ENCODE measurements at places on chromosomes 3 and 15. TPM values are rescaled to one million over a fixed set of nuclear protein-coding genes. Genes with fewer than 3 reads are reported as not detected.

The PODXL2 gene
- total RNA-seq: 24.3 TPM

DNA sequence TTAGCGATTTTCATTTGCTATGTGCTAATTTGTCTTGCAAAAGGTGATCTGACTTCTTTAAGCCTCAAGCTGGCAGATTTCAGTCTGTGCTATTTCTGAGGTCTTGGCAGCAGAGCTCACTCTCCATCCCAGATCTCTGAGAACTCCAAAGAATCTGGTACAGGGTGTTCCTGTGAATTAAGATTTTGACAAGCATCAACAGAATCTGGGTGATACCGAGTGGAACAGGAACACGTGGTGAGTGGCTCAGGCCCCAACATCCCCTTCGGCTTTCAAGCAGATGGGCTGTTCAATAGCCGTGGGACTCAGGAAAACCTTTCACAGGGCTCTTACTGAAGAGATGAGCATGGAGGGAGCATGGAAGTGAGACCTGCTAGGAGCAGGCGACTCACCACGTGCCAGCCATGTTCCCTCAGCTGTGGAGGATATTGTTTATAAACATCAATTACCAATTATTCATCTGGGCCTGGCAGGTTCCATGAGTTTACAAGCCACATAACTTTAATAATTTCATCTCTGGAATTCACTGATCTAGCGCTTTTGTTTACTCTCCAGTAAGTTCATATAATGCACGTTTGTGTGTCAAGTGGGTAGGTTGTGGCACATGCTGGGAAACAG, 103.4 kb upstream of the SELENOK start:
- no peak for DNase-seq

- DNase-seq: no peak
Measured at GRCh38 chr3:55654123-55654760, 167.1 kb upstream of the WNT5A start.

DNA sequence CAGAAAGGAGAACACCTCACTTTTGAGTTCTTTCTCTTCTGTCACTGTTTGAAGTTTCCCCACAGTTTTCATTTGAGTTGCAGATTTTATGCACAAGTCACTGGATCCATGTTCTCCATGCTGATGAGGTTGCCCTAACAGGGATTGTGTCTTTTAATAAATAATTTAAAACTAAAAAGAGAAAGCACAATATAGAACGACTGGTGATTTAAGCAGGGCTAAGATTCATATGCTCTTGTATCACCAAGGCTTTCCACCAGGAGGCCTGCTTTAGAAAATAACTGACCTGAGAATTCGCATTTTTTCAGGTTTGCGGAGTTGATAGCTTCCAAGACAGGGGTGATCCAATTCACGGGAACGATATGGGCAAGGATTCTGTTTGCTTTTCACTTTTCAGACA, 252.0 kb upstream of the VEPH1 start:
- DNase-seq: no peak

DNA sequence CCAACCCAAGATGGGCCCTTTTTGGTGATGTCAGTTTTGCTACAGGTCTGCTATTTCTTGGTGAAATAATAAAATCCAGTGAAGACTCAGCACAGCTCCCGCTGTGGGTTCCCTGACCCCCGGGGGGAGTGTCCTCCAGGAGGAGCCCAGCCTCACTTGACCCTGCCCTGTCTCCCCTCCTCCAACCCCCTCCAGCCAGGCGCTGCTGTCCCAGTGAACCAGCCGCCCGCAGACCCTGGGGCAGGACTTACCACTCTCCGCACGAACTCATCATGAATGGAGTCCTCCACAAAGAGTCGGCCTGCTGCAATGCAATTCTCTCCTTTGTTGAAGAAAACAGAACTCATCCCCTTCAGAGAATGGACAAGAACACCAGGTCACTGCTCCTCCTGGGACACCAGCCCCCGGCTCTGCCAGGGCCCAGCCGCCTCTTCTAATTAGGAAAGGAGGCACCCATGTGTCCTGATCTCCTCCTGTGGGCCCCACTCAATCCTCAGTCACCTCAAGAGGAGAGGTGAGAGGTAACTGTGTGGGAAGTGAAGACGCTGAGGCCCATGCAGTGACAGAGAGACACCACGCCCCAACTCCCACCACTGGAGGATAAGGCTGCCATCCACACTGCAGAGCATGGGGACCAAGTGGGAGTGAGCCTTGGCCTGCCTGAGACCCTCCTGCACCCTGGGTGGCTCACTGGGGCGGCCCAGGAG, 28.8 kb upstream of the SLC41A3 start:
- no peak for DNase-seq

The CD96 gene
- total RNA-seq: 0.90 TPM

DNA sequence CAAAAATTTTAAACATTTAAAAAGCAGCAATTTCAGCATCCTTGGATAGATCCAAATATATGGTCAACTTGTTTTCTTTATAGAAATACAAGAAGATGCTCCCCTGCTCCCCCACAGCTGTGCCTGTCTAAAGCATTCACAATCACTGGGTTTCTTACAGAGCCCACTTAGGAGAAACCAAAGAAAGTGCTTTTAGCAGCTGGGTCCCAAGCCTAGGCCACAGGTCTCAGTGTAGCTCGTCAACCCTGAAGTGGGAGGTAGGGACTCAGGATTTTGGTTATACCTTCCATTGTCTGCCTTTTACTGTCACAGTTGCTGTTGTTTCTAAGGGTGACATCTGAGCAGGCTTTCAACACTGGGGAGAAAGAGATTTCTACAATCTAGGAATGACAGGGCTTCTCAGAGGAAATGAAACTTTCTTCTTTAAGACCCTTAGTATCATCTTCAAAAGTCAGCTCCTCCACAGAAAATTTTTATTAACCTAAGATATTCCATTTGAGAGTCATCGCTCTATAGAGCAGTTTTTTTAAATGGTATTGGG, 199.3 kb upstream of the CMC1 start:
- DNase-seq: no peak
